ENCODE measurements at places on chromosomes 7 and 10.

- peak; percentile 15 for DNase-seq
Measured at GRCh38 chr10:64733980-64734379, 1212.8 kb downstream of the REEP3 start.

- no peak for DNase-seq
Measured at GRCh38 chr10:78751716-78752115, 317.1 kb upstream of the ZMIZ1 start.

- DNase-seq = peak; percentile 84
Measured at GRCh38 chr7:155412416-155413253, 45.3 kb upstream of the EN2 start.

GRCh38 chr7:122975341-122975740 is 20.2 kb downstream of the TAS2R16 start:
- DNase-seq = no peak

- no peak for DNase-seq
Measured at GRCh38 chr10:79310911-79311573, 36.2 kb upstream of the PPIF start.

- DNase-seq = no peak
Measured at GRCh38 chr10:86346799-86347665, 19.6 kb downstream of the GRID1 start.

DNA sequence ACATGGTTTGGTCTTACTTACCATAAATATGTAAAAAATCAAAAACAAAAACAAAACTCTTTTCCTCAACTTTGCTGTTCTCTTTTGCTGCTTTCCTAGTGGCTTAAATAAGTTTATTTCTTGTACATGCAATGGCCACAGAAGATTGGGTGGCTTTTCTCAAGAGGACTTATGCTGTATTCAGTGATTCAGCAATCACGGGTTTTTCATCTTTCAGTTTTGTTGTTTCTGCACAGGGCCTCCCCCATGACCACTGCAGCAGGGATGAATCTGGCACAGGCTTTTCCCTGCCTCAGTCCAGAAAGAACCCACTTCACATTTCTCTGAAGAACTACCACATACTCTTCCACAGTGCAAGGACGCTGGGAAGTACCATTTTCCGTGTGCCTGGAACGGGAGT is 355.0 kb downstream of the RNLS start:
- DNase-seq = no peak

DNA sequence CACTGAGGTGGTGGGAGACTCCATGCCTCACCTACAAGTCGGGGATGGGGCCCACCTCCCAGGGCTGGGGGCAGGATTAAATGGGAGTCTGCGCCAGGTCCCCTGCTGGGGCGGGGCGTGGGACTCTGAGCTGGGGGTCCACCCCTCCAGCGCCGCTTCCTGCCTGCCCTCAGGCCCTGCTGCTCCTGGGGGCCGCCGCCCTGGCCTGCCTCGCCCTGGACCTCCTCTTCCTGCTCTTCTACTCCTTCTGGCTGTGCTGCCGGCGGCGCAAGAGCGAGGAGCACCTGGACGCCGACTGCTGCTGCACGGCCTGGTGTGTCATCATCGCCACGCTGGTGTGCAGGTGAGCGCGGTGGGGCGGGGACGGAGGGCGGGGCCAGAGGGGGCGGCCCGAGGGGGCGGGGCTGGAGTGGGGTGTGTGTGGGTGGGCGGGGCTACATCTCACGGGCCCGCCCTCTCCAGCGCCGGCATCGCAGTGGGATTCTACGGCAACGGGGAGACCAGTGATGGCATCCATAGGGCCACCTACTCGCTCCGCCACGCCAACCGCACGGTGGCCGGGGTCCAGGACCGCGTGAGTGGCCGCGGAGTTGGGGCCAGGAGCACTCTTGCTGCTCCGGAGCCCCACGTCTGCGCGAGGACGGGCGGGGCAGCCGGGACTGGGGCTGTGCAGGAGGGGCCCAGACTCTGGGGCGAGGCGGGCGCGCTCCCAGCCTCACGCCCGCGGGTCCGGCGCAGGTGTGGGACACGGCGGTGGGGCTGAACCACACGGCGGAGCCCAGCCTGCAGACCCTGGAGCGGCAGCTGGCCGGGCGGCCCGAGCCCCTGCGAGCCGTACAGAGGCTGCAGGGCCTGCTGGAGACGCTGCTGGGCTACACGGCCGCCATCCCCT is 15.1 kb downstream of the TTYH3 start:
- peak; percentile 93 for DNase-seq

Measured in iPS-NIHi11 (cell line).